ENCODE measurements at places on chromosomes 1 and 21. TPM values are rescaled to one million over a fixed set of nuclear protein-coding genes. Genes with fewer than 3 reads are reported as not detected.

The CYP4X1 gene
- total RNA-seq = not detected

The UBASH3A gene
- 70.8 TPM for total RNA-seq

The HENMT1 gene
- total RNA-seq = 17.9 TPM

DNA sequence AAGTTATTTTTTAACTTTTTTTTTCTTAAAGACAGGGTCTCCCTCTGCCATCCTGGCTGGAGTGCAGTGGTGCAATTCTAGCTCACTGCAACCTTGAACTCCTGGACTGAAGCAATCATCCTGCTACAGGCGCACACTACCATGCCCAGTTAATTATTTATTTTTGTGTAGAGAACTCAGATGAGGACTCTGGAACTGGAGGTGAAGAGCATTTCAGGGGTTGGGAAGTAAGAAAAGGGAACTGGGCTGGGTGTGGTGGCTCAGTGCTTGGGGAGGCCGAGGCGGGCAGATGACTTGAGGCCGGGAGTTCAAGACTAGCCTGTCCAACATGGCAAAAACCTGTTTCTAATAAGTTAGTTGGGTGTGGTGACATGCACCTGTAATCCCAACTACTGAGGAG, 28.9 kb downstream of the SLC35F3 start:
- DNase-seq = no peak
- no peak overlapping the region for H3K4me3 ChIP-seq
- H3K27ac ChIP-seq = no peak overlapping the region
- H3K27me3 ChIP-seq = peaks cover 5% of the 10 kb centered on the region

- no peak overlapping the region for H3K27ac ChIP-seq
- H3K36me3 ChIP-seq = no peaks in the 10 kb centered on the region
- H3K4me1 ChIP-seq = no peaks in the 10 kb centered on the region
- H3K27me3 ChIP-seq = no peaks in the 10 kb centered on the region
Measured at GRCh38 chr21:46125846-46126301, 28.0 kb downstream of the COL6A2 start.
